ENCODE measurements at places on chromosomes 7 and 10.

DNA sequence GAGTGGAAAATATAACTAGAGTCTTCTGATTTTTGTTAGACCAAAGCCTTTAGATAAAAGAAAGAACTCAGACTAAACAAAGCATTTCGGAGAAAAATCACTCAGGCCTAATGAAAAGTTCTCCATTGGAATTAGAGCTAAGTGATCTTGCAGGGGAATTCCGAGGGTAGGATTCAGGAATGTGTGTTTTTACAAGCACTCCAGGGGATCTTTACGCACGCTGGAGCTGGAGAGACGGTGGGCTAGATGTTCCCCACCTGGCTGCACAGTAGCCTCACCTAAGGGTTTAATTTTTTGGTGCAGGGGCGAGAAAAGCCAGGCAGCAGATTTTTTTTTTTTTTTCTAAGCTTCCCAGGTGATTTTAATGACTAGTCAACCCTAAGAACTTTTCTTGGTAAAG is 7.9 kb upstream of the PAPSS2 start:
- DNase-seq, result no peak

DNA sequence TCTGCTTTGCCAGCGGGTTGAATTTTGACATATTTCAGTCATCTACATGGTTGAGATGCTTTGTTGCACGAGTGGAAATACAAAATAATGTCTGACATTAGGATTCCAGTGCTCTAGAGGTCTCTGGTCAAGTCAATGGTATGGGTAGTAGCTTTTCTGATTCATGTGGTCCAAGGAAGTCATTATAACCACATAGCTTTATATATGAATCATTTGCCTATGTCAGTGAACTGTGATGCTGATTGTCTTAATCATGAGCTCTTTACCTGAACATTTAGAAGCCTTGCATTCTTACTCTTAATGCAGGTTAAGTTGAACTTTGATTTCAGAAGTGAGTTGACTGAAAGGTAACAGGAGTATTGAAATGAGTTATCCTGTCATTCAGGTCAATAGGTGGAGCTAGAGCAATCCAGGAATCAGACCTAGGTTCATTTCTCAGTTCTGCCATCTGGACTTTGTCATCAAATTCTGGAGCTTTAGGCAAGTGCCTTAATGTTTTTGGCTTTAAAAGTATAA is 3.3 kb downstream of the MAPK8 start:
- DNase-seq, result no peak

DNA sequence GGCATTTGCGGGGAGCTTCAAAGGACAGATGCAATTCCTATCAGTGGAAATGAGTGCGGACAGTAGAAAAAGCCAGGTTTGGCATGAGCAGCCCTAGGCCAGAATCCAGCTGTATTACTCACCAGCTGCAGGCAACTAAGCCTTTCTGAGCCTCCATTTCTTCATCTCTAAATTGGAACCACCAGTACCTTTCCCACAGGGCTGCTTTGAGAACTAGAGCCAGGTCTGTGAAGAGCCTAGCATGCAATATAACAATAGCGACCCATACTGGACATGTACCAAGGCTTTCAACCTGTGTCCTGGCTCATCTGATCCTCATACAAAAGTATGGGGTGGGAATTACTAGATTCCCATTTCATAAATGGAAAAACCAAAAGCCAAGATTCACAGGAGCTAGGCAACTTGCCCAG is 101.0 kb downstream of the GSAP start:
- no peak for DNase-seq

- DNase-seq, result no peak
Measured at GRCh38 chr10:43249962-43250614, 16.8 kb downstream of the RASGEF1A start.

DNA sequence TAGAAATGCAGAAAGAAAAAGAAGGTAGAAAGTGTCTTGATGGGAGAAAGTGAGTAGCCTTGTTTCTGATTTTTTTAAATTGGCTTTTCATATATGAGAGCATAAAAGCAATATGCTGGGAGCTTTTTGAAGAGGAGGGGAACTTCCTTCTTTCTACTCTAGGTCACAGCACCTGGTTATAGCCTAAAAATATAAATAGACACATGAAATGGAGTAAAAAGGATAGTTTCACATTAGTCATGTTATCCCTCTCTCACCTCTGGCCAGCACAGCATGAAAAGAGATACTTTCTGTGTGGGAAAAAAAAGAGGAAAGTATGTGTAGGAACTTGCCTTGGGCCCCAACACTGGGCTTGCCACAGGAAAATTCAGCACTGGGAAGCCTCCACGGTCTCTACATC is 292.2 kb upstream of the ZWINT start:
- DNase-seq, result no peak

GRCh38 chr7:25289518-25289917 is 61.2 kb upstream of the NPVF start:
- no peak for DNase-seq

GRCh38 chr10:100696477-100696901 is 48.9 kb upstream of the PAX2 start:
- no peak for DNase-seq

- no peak for DNase-seq
Measured at GRCh38 chr7:80521809-80522208, 9.9 kb upstream of the GNAT3 start.

DNA sequence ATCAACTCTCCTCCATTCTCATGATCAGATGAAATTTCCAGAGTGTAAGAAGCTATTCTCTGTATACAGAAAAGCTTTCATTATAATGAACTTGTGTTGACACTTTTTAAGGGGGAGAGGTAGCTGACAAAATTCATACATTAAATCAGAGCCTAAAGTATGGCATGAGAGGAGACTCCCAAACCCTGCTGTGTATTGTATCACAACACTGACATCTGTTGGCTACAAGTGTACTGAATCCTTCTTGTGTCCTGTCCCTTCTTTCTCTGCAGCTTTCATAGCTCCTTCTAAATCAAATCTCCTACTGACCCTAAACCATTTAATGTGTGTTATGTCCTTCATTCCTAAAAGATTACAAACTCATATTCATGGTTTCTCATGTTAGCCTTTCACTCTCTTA is 70.9 kb downstream of the GCC1 start:
- no peak for DNase-seq

- no peak for DNase-seq
Measured at GRCh38 chr10:73979809-73980433, 18.0 kb upstream of the VCL start.

GRCh38 chr10:111122127-111122526 is 45.3 kb downstream of the ADRA2A start:
- no peak for DNase-seq

GRCh38 chr10:87634311-87634710 is 25.4 kb upstream of the PAPSS2 start:
- DNase-seq, result no peak

GRCh38 chr10:21929070-21929469 is 74.5 kb downstream of the DNAJC1 start:
- no peak for DNase-seq

DNA sequence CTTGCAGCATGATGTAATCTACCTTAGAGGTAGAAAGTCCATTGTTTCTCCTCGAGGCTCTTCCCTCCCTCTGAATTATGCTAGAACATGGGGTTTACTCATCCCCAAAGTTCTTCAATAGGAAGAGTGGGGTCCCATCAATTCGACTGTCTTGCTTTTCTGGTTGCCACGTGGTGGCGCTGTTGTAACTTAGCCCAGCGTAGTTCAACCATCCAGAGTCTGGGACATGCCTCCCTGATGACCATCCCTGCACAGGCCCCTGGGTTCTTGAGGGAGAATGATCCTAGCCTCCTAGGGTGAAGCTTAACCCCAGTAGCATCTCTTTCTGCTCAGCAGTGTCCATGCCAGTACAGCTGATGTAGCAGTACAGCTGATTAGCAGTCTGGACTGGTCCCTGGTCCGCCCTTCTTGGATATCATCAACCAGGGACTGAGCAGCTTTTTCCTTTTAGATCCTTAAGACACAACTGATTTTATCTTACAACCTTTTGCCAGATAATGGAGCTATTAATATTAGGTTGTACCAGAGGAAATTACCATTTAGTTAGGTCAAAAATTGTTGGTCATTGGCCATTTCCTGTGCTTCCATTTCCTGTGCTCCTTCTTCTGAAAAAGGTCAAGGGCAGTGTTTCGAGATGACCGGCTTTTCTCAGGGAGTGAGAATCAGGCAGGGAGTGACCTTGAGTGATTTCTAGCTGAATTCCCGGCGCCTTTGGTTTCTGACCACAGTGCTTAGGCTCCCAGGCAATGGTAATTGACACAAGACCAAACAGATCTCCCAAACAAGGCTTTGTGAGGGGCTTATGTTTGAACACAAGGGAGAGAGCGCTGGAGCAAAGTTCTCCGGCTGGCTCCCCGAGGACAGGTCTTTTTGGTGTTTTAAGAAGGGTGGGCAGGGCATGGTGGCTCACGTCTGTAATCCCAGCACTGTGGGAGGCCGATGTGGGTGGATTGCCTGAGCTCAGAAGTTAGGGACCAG is 65.4 kb downstream of the TACC2 start:
- no peak for DNase-seq

DNA sequence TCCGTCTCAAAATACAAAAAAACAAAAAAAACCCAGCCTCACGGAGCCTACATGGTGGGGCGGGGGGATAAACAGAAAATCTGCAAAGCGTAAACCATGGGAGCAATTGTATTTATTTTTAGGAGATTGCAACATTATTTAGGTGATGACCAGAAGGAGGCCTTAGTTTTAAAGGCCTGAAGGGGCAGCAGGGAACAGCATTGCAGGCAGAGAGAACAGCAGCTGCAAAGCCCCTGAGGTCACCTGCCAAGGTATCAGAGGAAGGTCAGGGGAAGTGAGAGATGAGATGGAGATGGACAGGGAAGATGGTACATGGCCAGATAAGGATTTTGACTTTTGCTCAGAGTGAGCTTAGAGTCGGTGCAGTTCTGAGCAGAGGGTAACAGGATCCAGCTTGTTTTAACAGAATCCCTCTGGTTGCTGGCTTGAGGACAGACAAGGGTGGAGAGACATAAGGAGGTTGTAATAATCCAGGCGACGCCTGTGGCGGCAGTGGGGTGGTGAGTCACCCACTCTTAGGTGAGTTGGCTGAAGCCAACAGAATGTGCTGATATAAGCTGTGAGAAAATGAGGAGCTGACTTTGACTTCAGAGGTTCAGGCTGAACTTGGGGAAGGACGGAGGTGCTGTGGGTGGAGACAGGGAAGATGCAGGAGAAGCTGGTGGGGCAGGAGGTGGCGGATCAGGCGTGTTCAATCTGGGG is 82.3 kb upstream of the GTF2I start:
- no peak for DNase-seq

GRCh38 chr7:24798261-24798660 is 41.0 kb upstream of the GSDME start:
- no peak for DNase-seq

- DNase-seq, result no peak
Measured at GRCh38 chr10:109374215-109374614, 549.1 kb downstream of the XPNPEP1 start.

- no peak for DNase-seq
Measured at GRCh38 chr7:139452958-139453672, 30.4 kb downstream of the KLRG2 start.

GRCh38 chr7:149811221-149811620 is 27.0 kb upstream of the ZNF862 start:
- DNase-seq, result no peak

DNA sequence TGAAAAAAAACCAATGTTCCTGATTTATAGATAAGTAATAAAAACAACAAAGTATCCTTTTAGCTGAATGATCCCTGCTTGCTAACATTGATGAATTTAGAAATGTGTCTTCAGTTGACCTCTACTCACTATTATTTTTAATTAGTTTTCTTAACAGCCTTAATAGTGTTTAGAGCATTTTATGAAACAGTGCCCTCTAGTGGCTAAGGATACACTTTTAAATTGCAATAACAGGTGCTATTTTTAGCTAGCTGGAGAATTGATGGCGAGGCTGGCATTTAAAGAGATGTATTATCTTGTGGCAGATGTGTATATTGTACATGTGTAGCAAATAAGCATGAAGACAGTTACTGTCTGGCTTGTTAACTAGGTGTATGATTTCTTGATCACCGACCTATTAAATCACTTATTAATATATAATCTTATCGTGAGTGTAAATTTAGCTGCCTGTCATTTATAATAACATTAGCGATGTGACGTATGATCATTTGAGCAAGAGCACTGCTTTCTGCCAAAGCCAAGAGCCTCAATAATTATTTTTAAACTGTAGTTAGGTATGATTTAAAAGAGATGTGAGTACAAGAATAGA is 451.9 kb downstream of the DPP6 start:
- peak; percentile 43 for DNase-seq

- DNase-seq, result peak; percentile 90
Measured at GRCh38 chr10:110794808-110795207, 76.9 kb upstream of the PDCD4 start.

DNA sequence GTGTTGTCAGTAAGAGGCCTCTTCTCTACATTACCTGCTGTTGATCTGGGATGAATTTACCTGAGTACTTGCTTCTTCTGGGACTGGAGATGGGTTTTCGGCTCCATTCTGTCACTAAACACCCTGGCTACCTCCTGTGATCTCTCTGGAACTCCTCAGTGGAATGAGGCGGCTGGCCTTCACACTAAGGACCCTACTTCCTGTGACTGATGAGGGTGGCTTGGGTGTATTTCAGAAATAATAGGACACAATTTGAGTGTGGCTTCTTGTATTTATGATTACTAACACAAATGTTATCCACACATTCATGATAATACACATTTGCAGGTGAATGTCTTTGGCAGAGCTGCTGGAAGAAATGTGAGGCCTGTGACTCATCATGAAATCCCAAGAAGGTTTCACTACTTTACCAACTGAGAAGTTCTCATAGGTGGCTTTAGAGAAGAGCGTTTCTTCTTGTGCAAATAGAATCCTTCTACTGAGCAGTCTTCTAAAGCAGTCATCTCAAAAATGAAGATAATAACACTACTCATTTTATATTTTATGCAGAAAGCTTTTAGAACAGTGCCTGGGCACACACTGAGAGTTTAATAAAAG is 21.3 kb upstream of the EVX1 start:
- no peak for DNase-seq

GRCh38 chr10:58615237-58615935 is 102.7 kb downstream of the BICC1 start:
- DNase-seq, result no peak

- DNase-seq, result no peak
Measured at GRCh38 chr7:49187543-49188268, 263.4 kb downstream of the CDC14C start.

GRCh38 chr7:153446490-153446889 is 605.7 kb upstream of the DPP6 start:
- DNase-seq, result no peak

GRCh38 chr7:38481401-38481800 is 149.8 kb downstream of the AMPH start:
- no peak for DNase-seq

- no peak for DNase-seq
Measured at GRCh38 chr10:131749767-131750142, 151.1 kb upstream of the PPP2R2D start.

DNA sequence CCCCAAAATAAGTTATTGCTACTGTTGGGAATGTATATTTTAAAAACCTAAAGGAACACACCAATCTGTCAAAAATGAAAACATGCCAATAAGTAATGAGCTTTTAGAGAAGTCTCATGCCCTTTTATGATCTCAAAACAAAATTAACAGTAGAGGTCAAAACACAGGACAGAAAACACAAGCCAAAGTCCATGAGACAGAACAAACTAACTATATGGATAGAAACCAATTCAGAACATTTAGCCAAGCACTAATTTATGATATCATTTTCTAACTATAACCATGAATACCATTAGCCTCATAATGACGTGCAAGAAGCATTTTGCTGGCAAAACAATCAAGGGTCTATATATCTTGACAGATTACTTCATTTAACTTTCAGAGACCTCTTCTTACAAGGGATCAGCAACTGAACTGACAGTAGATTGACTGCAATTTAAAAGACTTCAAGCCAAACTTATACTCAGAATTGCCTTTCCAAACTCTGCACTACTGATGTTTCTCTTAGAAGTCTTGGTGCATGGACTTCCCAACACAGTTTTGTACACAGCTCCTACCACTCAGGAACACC is 200.9 kb downstream of the DOCK4 start:
- DNase-seq, result no peak
